ENCODE measurements at places on chromosomes 4 and X. TPM values are rescaled to one million over a fixed set of nuclear protein-coding genes. Genes with fewer than 3 reads are reported as not detected.

The RXFP1 gene
- polyA plus RNA-seq, result 0.15 TPM

The PABPC1L2B gene
- polyA plus RNA-seq, result not detected

The TAF7L gene
- not detected for polyA plus RNA-seq

The NLGN4X gene
- polyA plus RNA-seq, result 0.37 TPM

The USP38 gene
- 6.9 TPM for polyA plus RNA-seq

The UCHL1 gene
- 19.9 TPM for polyA plus RNA-seq

The GPRIN3 gene
- 1.1 TPM for polyA plus RNA-seq

The CT47B1 gene
- polyA plus RNA-seq, result not detected

The ZNF732 gene
- polyA plus RNA-seq, result 0.15 TPM

The TGIF2LX gene
- polyA plus RNA-seq, result not detected

The SSX1 gene
- not detected for polyA plus RNA-seq

The APLN gene
- 1.1 TPM for polyA plus RNA-seq

The FGF2 gene
- polyA plus RNA-seq, result 3.5 TPM

The SHISA3 gene
- polyA plus RNA-seq, result 0.44 TPM

The EPHA5 gene
- 0.15 TPM for polyA plus RNA-seq

The PALLD gene
- polyA plus RNA-seq, result 75.9 TPM

The FDCSP gene
- not detected for polyA plus RNA-seq

The NAA11 gene
- not detected for polyA plus RNA-seq

The FGFR3 gene
- polyA plus RNA-seq, result 84.1 TPM

The HPGDS gene
- 8.6 TPM for polyA plus RNA-seq

The RAB9B gene
- polyA plus RNA-seq, result 0.76 TPM

The PFKFB1 gene
- polyA plus RNA-seq, result 0.28 TPM

The CYSLTR1 gene
- polyA plus RNA-seq, result 2.7 TPM

The IL21 gene
- polyA plus RNA-seq, result not detected
